M059J (cell line): ENCODE measurements at places on chromosomes 16 and 17. TPM values are rescaled to one million over a fixed set of nuclear protein-coding genes. Genes with fewer than 3 reads are reported as not detected.

GRCh38 chr17:54153423-54153822 lies 330.7 kb downstream of the KIF2B start:
- no peak for DNase-seq

Gene PAQR4
- 24.0 and 38.7 TPM in 2 replicates for total RNA-seq

Gene SLC5A11
- total RNA-seq: not detected in 2 replicates

Gene LCAT
- 4.6 and 5.2 TPM in 2 replicates for total RNA-seq

Gene AATF
- total RNA-seq: 28.6 and 43.5 TPM in 2 replicates

- DNase-seq: peak; percentile 96
Measured at GRCh38 chr17:6506679-6507231, 49.6 kb downstream of the PITPNM3 start.

DNA sequence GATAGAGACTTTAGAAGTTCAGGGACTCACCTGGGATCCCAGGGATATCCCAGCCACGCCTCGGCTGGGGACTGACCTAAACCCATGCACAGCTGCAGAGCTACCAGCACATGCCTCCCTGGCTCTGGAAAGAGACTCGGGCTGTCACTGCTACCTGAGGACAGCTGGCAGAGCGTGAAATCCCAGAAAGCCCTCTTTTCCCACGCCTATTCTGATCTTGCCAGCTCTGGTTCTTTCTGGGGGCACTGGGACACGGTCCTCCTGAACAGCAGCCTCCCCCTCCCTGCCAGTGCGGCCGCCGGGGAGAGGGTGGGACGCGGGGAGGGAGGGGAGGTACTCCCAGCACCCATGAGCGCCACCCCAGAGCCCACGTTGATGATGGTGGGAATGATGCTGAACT lies 10.8 kb downstream of the P2RX5 start:
- no peak for DNase-seq

DNA sequence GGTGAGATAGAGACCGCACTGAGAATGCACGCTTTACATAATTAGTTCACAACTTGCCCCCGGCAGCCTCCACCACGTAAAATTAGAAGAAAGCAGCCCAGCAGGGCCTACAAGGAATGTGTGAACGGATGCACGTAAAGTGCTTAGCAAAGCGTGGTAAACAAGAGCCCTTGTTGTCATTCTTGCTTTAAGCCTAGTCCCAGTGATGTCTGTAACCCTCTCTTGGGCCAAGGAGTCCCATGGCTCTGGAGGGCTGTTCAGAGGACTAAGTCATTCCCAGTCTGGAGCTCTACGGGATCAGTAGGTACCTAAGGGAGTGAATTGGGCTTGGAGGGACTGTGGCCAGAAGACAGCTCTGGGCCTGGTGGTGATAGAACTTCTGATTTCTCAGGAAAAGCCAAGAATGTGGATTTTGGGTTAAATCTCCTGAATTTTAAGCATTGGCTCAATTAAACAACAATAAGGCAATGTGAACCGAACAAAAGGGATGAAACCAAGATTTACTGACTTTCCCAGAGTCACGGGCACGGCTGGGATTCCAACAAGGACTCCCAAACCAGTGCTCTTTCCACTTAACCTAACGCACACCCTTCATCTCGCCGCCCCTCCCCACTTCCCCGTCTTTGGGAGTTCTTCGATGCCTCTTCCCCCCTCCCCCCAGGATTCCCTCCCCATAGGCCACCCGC lies 775 bp upstream of the CHP2 start:
- no peak for DNase-seq

DNA sequence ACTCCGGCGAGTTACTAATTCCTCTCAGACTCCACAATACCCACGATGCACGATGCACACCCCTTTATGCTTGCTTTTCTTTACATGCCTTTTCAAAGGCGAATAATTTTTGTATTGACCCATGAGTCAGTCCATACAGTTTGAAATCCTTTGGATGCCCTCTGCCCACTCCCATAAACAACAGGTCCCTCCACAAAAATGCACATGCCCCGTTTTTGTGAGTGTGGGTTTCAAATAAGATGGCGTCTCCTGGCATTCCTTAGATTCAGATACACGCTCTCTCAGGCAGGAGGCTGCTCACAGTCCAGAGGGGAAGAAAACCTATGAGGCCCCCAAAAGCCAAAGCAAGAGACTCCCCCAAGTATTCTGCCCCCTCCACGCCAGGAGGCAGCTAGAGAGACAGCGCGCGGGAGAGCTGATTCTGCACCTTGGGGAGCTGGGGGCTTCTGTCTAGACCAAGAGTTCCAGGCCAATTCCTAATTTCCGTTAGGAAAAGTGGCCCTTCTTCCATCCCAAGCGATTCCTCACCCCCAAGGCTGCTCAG lies 19.6 kb upstream of the HOXB9 start:
- DNase-seq: no peak

Gene WNT9B
- not detected in 2 replicates for total RNA-seq

- no peak for DNase-seq
Measured at GRCh38 chr16:46612121-46612520, 9.1 kb downstream of the SHCBP1 start.

DNA sequence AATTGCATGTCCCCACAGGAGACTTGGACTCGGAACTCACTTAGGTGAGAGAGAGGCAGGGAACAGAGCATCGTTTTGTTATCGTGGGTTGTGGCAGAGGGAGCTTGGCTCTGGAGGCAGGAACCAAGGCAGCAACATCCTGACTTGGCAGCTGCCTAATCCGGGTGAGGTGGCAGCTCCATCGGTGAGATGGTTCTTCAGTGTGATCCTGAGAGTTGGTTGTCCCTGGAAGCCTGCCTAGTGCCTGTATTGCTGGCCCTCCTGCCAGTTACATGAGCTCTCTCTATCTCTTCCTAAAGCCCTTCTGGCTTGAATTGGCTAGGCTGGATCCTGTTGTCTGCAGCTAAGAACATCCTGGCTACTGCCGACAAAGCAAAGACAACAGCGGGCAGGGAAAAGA lies 19.9 kb upstream of the SEC14L1 start:
- DNase-seq: peak; percentile 45

DNA sequence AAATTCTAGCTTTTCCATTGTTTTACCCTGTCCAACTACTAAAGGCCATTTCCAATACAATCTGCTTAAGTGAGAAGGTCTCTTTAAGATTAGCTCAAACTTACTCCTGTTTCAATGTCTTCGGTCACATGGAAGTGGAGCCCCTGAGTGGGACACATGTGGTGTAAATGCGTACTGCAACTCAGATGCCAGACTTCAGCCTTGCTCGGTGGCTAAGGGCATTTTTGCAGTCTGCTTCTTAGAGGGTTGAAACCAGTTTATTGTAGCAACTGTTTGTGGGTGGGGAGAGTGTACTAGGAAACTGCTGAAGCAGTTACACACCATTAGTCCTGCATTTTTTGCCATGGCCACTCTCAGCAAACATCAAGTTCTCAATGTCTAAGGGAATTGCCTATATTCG lies 140.6 kb downstream of the PARN start:
- DNase-seq: peak; percentile 40

Gene GAS2L2
- not detected in 2 replicates for total RNA-seq

GRCh38 chr17:54028986-54029580 lies 206.4 kb downstream of the KIF2B start:
- no peak for DNase-seq

GRCh38 chr17:50691550-50692447 lies 15.9 kb downstream of the ANKRD40 start:
- DNase-seq: no peak

GRCh38 chr17:56822725-56823124 lies 11.0 kb downstream of the C17orf67 start:
- DNase-seq: no peak

DNA sequence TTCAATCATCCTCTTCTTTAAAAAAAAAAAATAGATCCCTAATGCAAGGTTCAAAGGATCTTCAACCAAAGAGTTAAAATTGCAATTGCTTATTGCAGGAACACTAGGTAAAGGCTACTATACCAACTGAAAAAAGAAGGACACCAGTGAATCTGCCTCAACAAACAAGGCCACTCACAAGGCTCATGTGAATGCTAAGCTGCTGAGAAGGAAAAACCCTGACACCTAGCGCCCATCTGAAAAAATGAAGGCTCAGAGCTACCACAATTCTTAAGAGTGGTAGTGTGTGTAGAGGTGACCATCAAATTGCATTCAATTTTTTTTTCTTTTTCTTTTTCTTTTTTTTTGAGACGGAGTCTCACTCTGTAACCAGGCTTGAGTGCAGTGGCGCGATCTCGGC lies 201.6 kb upstream of the C17orf78 start:
- no peak for DNase-seq

GRCh38 chr17:81898029-81898866 lies 3.8 kb upstream of the NPB start:
- DNase-seq: peak; percentile 97

Gene SMTNL2
- total RNA-seq: not detected in 2 replicates

- DNase-seq: no peak
Measured at GRCh38 chr17:56897646-56898424, 16.0 kb downstream of the TRIM25 start.

Gene PRKAR1A
- 152 and 182 TPM in 2 replicates for total RNA-seq

DNA sequence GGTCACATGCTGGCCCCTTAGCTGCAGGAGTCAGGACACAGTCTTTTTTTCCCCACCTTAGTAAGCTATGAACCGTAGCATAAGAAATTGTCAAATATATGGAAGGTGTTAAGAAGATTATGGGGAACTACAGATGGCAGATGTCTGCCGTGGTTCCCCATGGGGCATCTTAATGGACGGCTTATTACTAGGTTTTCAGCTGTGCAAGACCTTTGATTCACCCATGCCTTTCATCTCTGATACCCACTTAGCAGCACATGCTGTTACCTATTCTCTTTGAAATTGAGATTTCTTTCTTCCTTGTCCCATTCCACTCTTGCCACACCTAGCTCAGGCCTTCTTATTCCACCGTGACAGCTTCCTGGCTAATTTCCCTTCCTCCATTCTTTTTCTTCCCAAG lies 70.7 kb downstream of the RPTOR start:
- DNase-seq: no peak

Gene SKAP1
- 0.42 and 1.1 TPM in 2 replicates for total RNA-seq

Gene CDH11
- 90.8 and 139 TPM in 2 replicates for total RNA-seq

DNA sequence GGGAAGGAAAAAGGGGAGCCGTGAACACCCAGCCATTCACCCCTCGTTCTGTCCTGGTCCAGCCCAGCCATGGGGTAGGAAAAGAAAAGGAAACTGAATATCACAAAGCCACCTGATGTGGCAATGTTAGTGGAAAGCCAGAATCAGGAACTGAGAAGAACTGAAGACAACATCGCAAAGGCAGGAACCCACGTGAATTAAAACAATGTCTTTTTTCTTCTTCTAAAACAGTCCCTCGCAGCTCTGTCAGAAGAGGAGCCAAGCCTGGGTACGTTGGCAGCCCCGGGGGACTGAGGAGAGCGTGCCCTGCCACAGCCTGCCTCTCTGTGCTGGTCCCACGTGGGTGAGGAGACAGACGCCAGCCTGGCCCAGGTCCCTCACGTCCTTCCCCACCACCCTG lies 55.0 kb downstream of the ZNF423 start:
- no peak for DNase-seq

DNA sequence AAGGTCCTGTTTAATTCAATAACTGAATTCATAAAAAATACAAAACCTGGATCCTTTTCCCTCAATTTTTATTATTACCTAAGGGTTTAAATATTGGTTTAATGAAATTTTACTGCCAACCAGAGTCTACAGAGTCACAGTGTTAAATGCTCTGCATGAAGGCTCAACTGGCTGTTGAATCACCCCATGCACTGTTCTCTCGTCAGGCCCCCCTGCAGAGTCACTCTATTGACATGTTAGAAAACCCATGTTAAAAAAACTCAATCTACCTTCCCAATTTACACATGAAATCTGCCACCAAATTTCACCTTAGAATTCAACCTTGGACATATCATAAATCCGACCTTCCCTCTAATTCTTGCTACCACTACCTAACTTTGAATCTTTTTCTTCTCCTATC lies 43.3 kb upstream of the ULK2 start:
- DNase-seq: no peak

GRCh38 chr16:54892981-54893380 lies 37.7 kb upstream of the IRX5 start:
- no peak for DNase-seq

Gene HOXB6
- total RNA-seq: 6.2 and 9.4 TPM in 2 replicates

- DNase-seq: no peak
Measured at GRCh38 chr17:21194703-21195102, 19.3 kb downstream of the TMEM11 start.

Gene KRT12
- total RNA-seq: not detected in 2 replicates

Gene EXOC3L1
- 0.54 and 1.4 TPM in 2 replicates for total RNA-seq

Gene CCL17
- not detected in 2 replicates for total RNA-seq
